ENCODE measurements at places on chromosomes 3 and 15.

- DNase-seq, result no peak
Measured at GRCh38 chr3:28042707-28043106, 198.7 kb upstream of the CMC1 start.

GRCh38 chr3:16768956-16769355 lies 115.8 kb upstream of the PLCL2 start:
- DNase-seq, result no peak

DNA sequence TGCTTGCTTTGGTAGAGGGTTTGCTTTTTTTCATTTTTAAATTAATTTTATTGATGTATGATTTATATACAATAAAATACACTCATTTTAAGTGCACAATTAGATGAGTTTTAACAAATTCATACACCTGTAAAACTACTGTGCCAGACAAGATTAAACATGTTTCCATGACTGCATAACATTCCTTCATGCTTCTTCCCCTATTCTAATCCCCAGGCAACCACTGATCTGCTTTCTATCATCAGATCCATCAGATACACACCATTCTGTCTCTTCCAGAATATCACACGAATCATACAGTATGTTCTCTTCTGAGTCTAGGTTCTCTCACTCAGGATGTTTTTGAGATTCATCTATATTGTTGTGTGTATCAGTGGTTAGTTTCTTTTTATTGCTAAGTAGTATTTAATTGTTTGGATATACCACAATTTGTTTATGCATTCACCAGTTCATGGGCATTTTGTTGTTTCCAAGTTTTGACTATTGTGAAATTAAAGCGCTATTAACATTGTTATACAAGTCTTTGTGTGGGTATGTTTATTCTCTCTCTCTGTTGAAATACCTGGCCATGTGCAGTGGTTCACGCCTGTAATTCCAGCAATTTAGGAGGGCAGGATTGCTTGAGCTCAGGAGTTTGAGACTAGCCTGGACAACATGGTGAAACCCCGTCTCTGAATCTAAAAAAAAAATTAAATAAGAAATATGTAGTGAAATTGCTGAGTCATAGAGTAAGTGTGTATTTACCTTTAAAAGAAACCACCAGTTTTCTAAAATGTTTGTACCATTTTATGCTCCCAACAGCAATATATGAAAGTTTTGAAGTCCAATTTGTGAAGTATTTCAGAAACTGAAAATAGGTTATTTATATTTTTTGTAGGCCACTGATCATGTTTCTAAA lies 7.0 kb upstream of the TFG start:
- DNase-seq, result no peak

DNA sequence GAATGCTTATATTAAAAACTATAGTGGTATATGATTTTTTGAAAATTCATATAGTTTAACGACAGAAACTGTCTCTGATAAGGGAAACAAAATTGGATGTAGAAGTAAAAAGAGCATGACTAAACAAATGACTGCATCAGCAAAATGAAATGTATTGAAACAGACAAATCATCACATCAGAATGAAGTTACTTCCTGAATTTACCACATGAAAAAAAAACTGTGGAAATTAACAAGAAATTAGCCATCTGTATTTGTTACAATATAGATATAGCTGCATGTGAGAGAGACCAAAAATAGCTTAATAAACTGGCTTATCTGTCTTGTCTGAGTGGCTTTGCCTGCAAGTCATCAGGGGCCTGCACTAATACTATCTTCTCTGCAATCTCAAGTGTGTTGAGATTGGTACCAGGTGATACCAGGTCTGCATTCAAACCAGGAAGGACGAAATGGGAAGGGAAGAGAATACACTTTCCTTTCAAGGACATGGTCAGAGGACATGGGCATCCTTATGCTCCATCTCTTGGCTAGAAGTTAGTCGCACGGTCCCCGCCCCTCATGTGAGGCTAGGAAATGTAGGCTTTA lies 388.7 kb downstream of the GRM7 start:
- DNase-seq, result no peak

- no peak for DNase-seq
Measured at GRCh38 chr3:120059081-120059864, 35.0 kb downstream of the GSK3B start.

DNA sequence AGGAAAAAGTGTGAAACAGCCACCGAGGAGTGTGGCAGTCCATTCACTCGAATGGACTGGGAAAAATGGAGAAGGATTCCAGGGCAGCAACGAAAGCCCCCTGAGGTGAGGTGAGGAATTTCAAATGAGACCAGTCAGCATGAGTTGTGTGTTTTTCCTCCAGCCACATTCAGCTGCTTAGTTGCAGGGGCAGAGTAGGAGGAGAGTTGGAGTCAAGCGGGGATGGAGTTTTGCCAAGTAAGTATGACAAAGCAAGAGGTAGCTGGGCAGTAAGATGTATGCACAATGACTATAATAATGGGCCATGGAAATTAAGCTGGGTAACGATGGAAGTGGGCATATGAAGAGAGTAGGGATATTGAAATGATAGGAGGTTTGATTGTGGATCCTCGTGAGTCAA lies 64.4 kb downstream of the CCDC54 start:
- DNase-seq, result no peak

DNA sequence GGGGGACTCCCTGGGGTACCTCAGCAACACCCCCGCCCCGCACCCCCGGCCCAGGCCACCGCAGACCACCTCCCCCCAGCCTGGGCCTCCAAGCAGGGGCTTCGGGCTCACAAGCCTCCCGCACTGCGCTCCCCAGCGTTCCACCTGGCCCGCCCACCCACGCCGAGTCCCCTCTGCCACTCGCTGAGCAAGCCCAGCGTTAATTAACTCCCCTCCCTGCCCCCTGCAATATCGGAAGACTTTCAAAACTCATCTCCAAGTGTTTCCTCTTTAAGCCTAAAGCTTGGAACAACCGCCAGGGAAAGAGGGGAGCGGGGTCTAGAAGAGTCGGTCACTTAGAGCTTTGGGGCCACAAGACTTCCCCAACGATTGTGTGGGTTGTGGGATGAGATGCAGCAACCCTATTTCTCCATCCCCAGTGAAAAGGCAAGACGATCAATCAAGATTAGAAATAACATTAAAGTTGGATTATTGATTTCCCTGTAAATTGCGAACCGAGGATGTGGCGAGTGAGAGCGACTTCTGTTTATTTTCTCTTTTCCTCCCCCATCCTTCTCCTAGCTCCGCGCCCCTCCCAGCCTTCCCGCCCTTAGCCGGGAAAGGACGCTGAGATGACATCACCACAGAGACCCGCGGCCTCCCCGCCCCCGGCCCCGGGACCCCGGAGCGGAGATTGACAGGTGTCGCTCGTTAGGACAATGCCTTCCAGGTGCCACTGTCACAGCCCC lies 30.2 kb downstream of the NR2F2 start:
- DNase-seq, result no peak

GRCh38 chr3:8562081-8562595 lies 60.5 kb downstream of the LMCD1 start:
- no peak for DNase-seq

GRCh38 chr15:59300618-59301139 lies 72.0 kb downstream of the MYO1E start:
- no peak for DNase-seq
